Sigmoid colon (tissue), 7 donors: ENCODE measurements at places on chromosomes 16 and 17. TPM values are rescaled to one million over a fixed set of nuclear protein-coding genes. Genes with fewer than 3 reads are reported as not detected.

Gene ZNF48
- total RNA-seq: 11.1 TPM

Gene SLC52A1
- not detected for total RNA-seq

Gene ZSCAN10
- not detected for total RNA-seq

Gene KCNJ18
- not detected for total RNA-seq

Gene NHERF2
- 57.9 TPM for total RNA-seq

Gene SEZ6L2
- 1.8 TPM for total RNA-seq

Gene AKAP1
- 78.9 TPM for total RNA-seq

Gene SPECC1
- total RNA-seq: 43.5 TPM

Gene KRTAP4-6
- total RNA-seq: not detected

Gene FHOD1
- 6.7 TPM for total RNA-seq

Gene GRB7
- under 0.01 TPM for total RNA-seq
